ENCODE measurements at places on chromosomes 6 and 20.

- peak; percentile 87 for DNase-seq
These were observed at the start of gene HLA-F for GRCh38 chr6:29723262-29723665. HLA-F (plus strand) TSS chr6:29723434; CDS start chr6:29723464, 30 bp downstream.

GRCh38 chr6:7637533-7637932 is 47.5 kb downstream of the SNRNP48 start:
- no peak for DNase-seq

GRCh38 chr6:167106406-167106805 is 16.5 kb upstream of the CCR6 start:
- DNase-seq = no peak

DNA sequence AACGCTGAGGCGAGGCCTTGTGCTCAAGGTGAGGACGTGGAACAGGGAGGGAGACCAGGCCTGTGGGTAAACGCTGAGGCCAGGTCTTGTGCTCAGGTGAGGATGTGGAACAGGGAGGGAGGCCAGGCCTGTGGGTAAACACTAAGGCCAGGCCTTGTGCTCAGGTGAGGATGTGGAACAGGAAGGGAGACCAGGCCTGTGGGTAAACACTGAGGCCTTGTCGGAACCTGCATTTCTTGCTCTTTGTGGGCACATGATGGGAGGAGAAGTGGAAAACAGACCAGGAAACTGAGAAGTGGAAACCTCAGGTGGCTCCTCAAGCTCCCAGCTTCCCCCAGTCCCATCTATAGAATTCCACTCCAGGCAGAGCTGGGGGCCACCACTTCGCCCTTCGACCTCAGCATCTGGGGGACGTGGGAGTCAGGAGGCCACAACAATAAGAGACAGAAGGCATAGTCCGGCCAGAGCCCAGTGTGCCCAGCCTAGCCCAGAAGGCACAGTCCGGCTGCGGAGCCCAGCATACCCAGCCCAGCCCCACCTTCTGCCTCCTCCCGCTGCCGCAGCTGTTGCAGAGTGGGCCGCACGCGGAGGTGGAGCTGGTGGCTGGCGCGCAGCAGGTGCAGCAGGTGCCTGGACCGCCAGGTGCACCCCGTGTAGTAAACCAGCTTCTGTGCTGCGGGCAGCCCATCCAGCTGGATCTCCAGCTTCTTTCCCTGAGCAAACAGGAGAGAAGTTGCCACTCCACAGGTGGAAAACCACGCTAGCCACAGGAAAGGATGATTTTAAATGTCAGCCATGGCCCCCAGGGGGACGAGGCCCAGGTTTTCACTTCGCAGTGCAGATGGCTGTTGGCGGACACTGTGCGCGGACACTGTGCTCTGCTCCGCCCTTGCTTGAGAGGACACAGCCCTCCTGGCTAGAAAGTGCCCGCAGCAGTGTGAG is 17.5 kb downstream of the FRMD1 start:
- DNase-seq = no peak

DNA sequence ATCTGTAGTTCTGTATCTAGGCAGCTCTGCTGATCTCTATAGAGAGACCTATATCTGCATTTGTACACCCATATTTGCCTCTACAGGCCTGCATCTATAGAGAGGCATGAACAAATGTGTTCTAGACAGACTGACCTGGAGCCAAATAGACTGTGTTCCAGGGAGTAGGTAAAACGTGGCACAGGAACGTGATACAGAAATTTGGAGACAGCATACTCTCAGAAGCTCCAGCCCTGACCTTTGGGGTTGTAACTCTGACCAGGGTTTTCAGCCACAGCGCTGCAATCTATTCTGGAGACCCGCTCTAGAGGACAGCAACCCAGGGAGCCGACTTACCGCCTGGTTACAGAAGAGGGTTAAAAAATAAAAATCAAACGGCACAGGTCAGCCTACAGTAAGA is 983 bp downstream of the RBBP9 start:
- DNase-seq = peak; percentile 11

GRCh38 chr20:56795492-56795891 is 166.4 kb downstream of the TFAP2C start:
- no peak for DNase-seq

GRCh38 chr6:3138341-3138740 is 19.0 kb downstream of the TUBB2A start:
- peak; percentile 53 for DNase-seq
